Chondrocyte (in vitro differentiated cells): ENCODE measurements at places on chromosomes 3 and 15. TPM values are rescaled to one million over a fixed set of nuclear protein-coding genes. Genes with fewer than 3 reads are reported as not detected.

DNA sequence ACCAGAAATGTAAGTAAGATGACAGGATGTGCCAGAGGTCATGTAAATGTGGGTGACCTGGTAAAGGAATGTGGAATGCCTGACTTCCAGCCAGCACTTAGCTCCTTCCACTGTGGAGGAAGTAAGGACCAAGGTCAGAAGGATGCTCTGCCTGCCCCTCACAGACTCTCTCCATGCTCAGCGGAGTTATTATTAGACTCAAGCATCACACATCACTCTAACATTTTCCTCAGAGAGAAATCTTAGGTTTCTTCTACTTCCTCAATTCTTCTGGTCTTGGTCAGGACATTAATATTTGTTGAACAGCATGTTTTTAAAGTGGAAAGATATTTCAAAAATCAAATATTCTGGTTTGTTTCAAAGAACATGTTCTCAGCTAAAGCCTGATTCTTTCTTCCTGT lies 231.4 kb upstream of the WNT5A start:
- H3K4me1 ChIP-seq: peaks cover 13% of the 10 kb centered on the region
- H3K27me3 ChIP-seq: peaks cover 3% of the 10 kb centered on the region
- no peak for DNase-seq
- H3K27ac ChIP-seq: peak overlapping the region; percentile 13

GRCh38 chr3:70065696-70066253 lies 66.2 kb downstream of the SAMMSON start:
- no peaks in the 10 kb centered on the region for H3K36me3 ChIP-seq
- no peak for DNase-seq
- peaks cover 8% of the 10 kb centered on the region for H3K27me3 ChIP-seq
- H3K27ac ChIP-seq: no peak overlapping the region
- H3K4me3 ChIP-seq: no peak overlapping the region

DNA sequence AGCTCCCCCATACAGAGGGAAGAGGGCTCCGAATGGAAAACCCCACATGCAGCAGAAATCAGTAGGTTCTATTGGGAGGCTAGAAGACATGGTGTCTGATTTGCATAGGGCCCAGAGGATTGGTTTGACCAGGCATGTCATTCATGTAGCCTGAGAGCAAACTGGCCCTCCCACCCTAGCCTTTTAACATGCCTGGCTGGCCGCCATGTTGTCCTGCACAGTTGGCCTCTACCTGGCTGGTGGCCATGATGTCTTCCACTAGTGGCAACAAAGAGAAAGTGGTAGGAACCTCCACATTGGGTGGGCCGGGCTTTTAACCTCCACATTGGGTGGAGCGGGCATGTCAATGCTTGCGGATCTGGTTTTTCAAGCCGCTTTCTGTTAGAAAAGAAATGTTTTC lies 312.1 kb downstream of the TAFA4 start:
- H3K27me3 ChIP-seq: no peaks in the 10 kb centered on the region
- no peak overlapping the region for H3K27ac ChIP-seq
- H3K4me3 ChIP-seq: no peak overlapping the region
- H3K36me3 ChIP-seq: no peaks in the 10 kb centered on the region
- no peak for DNase-seq

- H3K4me1 ChIP-seq: peaks cover 4% of the 10 kb centered on the region
- no peaks in the 10 kb centered on the region for H3K27me3 ChIP-seq
- no peak overlapping the region for H3K27ac ChIP-seq
Observed at GRCh38 chr3:77304700-77305021, 264.8 kb downstream of the ROBO2 start.

DNA sequence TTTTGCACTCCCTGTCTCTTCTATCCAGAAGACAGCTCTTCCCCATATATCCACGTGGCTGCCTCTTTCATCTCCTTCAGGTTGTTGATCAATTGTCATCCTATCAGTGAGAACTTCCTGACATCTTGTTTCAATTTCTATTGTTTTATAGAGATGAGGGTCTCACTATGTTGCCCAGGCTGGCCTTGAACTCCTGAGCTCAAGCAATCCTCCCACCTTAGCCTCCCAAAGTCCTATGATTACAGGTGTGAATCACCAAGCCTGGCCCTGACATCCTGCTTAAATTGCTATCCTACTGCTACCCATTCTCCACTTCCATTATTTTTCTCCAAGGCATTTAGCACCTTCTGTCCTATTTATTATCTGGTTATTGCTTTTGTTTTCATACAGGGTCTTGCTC lies 44.9 kb upstream of the IREB2 start:
- H3K27ac ChIP-seq: no peak overlapping the region
- peaks cover 2% of the 10 kb centered on the region for H3K27me3 ChIP-seq
- H3K4me1 ChIP-seq: peaks cover 12% of the 10 kb centered on the region
- no peak overlapping the region for H3K4me3 ChIP-seq
- DNase-seq: no peak

Gene TERB2
- total RNA-seq: not detected in 3 replicates

DNA sequence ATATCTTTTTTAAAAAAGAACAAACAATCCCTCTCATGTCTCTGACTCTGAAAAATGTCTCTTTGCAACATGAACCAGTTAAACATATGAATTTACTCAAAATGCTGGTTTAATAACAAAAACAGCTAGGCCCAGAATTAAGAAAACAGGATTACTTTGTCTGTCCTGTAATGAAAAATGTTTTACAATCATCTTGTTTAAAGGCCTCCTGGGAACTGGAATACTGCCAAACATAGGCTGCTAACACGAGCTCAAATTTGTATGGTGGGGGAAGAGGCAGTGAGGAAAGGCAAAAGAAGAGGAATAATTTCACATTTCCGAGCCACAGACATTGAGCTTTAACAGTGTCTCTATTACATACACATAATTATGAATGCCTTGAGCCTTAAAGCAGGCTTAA lies 61.7 kb upstream of the PPIB start:
- H3K36me3 ChIP-seq: no peaks in the 10 kb centered on the region
- peak overlapping the region; percentile 76 for H3K27ac ChIP-seq
- no peak for DNase-seq
- H3K4me1 ChIP-seq: peaks cover 14% of the 10 kb centered on the region
